ENCODE measurements at places on chromosomes 2 and 18.

GRCh38 chr2:121209014-121209610 lies 75.9 kb downstream of the TFCP2L1 start:
- no peak for DNase-seq

DNA sequence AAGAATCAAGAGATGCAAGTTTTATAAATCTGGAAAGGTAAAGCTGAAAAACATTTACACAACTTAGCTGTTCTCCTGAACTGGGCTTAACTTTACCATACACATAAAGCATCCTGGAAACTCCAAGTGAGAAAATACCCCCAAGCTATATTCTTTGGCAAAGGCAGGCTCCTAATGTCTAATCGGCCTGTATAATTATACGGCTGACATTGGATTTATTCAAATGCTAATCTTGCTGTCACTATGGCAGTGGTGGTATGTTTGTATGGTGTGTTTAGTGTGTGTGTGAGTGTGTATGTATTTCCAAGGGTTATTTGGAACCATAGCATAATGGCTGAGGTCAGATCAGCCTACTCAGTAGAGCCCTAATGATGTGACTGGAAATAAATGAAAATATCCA lies 1031.8 kb upstream of the ZEB2 start:
- no peak for DNase-seq

- DNase-seq = no peak
These were observed 27.0 kb upstream of the LPIN1 start for GRCh38 chr2:11719230-11719977.

DNA sequence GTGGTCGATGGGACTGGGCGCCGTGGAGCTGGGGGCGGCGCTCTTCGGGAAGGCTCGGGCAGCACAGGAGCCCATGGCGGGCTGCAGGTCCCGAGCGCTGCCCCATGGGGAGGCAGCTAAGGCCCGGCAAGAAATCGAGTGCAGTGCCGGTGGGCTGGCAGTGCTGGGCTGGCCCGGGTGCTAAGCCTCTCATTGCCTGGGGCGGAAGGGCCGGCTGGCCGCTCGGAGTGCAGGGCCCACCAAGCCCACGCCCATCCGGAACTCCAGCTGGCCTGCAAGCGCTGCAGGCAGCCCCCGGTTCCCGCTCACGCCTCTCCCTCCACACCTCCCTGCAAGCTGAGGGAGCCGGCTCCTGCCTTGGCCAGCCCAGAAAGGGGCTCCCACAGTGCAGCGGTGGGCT lies 748.4 kb upstream of the NRXN1 start:
- no peak for DNase-seq

DNA sequence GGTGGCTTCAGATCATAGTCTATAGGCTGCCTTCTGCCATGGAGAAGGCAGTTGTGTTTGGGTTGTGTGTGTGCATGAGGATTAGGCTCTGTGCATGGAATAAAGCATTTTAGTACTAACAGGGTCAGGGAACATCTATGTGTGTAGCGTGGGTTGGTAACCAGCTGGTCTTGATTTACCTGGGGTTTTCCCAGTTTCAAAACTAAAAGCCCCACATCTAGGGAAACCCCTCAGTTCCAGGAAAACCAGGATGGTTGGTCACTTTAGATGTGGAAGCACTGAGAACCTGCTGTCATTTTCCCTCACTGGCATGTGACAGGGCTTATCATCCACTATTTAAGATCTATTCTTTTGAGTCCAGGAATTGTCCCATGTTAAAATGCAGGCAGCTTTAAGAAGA lies 116.3 kb downstream of the POLE4 start:
- DNase-seq = no peak

- no peak for DNase-seq
These were observed 101.2 kb downstream of the MYT1L start for GRCh38 chr2:2229626-2230432.

DNA sequence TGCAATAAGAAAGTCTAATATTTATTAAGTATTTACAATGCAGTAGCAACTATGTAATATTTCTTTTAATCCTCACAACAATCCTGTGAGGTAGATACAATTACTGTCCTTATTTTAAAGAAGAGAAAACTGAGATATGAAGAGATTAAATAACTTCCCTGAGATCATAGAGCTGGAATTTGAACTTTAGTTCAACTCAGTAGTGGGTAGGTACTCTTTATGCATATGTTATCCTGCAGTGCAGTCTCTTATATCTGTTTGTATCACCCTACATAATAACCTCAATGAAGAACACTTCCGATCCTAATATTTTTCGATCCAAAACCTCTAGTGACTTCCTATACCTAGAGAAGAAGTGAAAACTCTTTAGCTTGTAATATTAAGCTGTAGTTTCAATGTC lies 64.2 kb downstream of the PLA2R1 start:
- no peak for DNase-seq

GRCh38 chr2:50902365-50902764 lies 129.6 kb downstream of the NRXN1 start:
- no peak for DNase-seq

- no peak for DNase-seq
These were observed 10.5 kb upstream of the DSG2 start for GRCh38 chr18:31487246-31488015.

- no peak for DNase-seq
These were observed 28.3 kb downstream of the GATA6 start for GRCh38 chr18:22197668-22198067.

- DNase-seq = no peak
These were observed 168.1 kb downstream of the NRXN1 start for GRCh38 chr2:50863856-50864255.

GRCh38 chr18:26926066-26926675 lies 60.7 kb upstream of the AQP4 start:
- DNase-seq = no peak

GRCh38 chr2:163734881-163735684 lies 725 bp downstream of the FIGN start:
- DNase-seq = no peak

GRCh38 chr2:54106631-54107454 lies 8.6 kb upstream of the ACYP2 start:
- DNase-seq = peak; percentile 41

GRCh38 chr2:170204298-170204951 lies 26.5 kb downstream of the MYO3B start:
- DNase-seq = no peak

- DNase-seq = no peak
These were observed 388.1 kb upstream of the CHAC2 start for GRCh38 chr2:53379547-53379946.

- DNase-seq = no peak
These were observed 252.1 kb downstream of the RBM43 start for GRCh38 chr2:151009437-151010175.

DNA sequence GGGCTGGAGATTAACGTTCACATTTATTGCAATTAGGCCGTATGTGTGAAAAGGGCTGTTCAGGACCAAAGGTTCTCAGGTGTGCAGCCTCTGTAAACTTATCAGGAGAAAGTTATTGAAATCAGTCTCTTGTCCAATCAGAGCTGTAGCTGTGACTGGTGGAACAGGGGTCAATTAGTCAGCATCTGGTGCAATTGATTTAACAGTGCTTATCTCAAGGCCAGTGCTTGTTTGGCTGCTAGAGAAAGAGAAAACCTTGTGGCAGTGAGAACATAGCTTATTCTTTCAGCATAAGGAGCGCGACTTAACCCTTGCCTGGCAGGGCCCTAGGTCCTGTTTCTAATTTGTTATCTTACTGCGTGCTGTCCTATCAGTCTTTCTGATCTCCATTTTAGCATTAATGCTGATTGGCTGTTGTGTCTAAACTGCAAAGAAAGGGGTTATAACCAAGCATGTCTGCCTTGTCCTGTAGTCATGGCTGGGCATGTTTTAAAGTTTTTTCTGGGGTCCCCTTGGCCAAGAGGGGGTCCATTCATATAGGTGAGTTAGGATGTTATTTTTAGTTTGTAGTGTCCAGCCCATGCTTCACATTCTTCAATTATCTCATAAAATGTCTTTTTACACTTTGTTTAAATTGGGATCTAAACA lies 66.4 kb downstream of the CYB5A start:
- DNase-seq = no peak

- no peak for DNase-seq
These were observed 101.4 kb upstream of the RAB6C start for GRCh38 chr2:129877795-129878775.

DNA sequence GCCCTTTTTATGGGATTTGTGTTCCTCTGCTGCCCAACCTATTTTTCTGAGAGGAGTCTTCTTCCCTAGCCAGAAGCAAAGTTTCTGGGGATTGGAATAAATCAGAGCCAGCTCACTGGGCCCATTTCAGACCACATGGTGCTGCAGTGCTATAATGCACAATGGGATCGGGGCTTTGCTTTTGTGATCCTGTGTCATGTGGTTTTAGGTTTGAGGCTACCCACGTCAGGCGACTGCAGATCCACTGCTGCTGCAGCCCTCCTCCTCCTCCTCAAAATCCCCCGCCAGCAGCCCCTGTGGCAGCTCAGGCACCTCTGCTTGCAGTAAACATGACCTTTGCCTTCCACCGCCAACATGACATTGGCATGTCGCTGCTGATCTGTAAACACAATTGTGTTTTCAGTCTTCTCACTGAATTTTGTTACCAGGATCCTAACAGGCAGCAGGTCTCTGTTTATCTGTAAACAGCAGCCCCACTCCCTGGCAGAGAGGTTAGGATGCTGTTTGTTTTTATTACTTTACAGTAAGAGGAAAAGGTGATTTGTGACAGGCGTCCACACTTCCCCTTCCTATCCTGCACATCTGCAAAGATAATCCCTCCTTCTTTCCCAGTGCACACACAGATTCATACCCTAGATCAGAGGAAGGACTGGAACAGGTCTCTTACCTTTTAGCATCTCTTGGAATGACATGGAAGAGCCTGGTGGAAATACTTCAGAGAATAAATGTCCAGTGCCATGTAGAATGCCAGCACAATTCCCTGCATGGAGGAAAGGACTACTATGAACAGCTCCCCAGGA lies 130.8 kb downstream of the FOXI3 start:
- DNase-seq = no peak

GRCh38 chr18:56152551-56153310 lies 485.7 kb downstream of the TXNL1 start:
- DNase-seq = no peak

DNA sequence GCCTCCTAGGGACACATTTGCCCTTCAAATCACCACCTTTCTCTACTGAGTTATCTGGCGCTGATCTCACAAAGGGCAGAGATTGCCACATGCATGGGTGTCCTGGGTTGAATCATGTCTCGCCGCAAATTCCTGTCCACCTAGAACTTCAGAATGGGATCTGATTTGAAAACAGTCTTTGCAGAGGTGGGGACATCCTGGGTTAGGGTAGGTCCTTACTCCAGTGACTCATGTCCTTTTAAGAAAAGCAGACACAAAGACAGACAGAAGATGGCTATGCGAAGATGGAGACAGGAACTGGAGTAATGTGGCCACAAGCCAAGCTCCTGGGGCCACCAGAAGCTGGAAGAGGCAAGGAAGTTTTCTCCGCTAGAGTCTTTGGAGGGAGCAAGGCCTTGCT lies 197.4 kb upstream of the SMIM21 start:
- DNase-seq = no peak

GRCh38 chr2:64325477-64325851 lies 128.5 kb upstream of the LGALSL start:
- peak; percentile 38 for DNase-seq

GRCh38 chr2:144285324-144285723 lies 234.6 kb downstream of the ZEB2 start:
- DNase-seq = no peak

DNA sequence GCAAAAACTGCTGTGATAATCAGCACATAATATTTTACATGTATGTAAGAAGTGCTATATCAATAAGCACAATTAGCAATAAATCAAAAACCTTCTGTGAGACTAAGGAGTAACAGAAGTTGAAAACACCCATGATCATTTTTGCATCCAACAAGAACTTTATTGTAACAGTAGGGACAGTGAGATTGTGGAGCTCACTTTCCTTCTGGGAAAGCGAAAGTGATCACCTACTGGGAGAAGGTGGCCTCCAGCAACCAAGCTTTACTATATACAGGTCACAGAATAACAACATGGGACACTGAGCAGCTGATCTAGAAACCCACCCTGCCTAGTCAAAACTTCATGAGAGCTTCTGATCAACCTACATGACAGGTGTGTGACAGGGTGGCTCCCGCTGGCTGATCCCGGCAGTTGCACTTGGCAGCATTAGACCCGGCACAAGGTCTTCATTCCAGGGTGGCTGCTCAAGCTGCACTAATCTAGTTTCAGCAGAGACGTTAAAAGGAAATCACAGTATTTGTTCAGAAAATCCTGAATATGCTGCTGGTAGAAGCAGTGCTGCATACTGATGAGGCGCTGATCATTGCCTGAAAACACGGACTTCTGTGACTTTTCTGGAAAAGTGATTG lies 63.5 kb upstream of the ARL5A start:
- no peak for DNase-seq

- no peak for DNase-seq
These were observed 127.3 kb downstream of the XRCC5 start for GRCh38 chr2:216236486-216236885.

GRCh38 chr2:19674051-19675002 lies 227.5 kb downstream of the TTC32 start:
- no peak for DNase-seq

- DNase-seq = no peak
These were observed 42.3 kb downstream of the RFX8 start for GRCh38 chr2:101432411-101433181.

DNA sequence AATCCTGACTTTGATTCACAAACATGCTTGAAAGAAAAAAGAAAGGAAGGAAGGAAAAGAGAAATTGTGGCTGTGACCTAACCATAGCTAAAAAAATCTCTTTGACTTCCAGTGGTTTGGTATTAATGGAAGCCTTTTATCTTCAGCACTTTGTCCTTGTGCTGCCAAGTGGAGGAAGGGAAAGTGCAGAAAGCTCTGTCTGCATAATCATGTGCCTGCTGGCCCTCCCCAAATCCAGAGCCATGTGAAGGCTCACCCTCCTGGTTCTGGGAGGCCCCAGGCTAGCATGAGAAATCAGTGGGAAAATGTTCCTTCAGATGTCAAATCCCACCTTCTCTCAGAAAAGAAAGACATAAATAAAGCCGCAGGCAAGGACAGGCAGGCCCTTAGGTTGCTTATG lies 48.3 kb upstream of the BMPR2 start:
- no peak for DNase-seq

DNA sequence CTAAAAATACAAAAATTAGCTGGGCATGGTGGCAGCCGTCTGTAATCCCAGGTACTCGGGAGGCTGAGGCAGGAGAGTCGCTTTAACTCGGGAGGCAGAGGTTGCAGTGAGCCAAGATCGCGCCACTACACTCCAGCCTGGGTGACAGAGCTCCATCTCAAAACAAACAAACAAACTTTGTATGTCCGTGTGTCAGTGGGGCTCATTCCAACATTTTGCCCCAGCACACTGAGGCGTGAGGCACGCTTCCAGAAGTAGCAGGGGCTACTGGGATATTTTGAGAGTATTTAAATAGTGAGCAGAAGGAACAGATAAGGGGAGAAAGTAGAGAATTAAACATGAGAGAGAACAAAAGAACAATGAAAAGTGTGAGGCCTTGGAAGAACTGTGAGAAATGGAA lies 83.3 kb upstream of the TANK start:
- no peak for DNase-seq

- DNase-seq = no peak
These were observed 228.7 kb downstream of the HAUS1 start for GRCh38 chr18:46332921-46333341.

DNA sequence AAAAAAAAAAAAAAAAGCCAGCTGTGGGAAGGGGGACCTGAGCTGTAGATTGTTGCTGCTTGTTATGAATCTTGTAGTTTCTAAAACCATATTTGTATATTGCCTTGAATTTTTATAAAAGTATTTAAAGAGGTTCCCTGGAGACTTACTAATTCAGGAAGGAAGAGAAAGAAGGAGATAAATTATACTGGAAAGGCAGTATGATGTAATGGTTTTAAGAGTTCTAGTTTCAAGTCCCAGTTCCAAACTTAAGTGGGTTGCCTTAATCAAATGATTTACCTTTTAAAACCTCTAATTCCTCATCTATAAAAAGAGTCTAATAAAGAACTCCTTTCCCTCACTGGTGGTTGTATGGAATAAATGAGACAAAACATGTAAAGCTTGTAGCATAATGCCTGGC lies 62.2 kb downstream of the PTRHD1 start:
- no peak for DNase-seq
